ENCODE measurements at places on chromosomes 12 and 14.

GRCh38 chr12:131105736-131106348 lies 152.1 kb downstream of the ADGRD1 start:
- DNase-seq, result no peak

GRCh38 chr12:131902332-131903241 lies 8.2 kb downstream of the ULK1 start:
- DNase-seq, result no peak

DNA sequence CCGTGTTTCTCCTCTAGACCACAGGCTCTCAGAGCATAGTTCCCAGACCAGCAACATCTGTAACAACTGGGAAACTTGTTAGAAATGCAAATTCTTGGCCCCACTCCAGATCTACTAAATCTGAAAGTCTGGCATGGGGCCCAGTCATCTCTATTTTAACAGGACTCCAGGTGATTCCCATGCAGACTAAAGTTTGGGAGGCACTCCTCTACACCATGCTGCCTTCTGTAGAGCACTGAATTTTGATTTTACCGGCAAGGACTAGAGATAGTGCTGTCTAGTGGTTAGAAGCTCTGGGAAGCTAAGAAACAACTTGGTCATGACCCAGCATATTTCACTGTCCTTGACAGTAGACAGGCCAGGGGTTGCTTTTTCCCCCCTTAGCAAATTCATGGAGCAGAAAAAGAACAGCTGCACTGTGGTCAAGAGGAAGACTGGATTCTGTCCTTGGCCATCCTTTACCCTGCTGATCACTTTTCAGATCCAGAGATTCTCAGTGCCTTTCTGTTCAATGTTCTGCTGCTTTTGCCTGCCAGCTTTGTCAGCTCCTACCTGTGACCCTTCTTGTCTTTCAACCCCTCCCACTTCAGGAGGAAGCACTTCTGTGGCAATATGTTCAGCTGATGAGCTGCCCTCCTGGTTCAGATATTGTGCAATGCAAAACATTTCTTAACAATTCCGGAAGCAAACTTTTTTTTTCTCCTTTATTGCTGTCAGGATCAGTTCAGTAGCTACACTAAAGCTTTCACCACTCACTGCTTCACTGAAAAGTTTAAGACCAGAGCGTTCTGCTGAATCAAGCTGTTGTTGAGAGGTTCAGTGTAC lies 133.8 kb upstream of the NUDT4 start:
- no peak for DNase-seq

- DNase-seq, result no peak
These were observed 94.3 kb downstream of the RIMBP2 start for GRCh38 chr12:130621696-130622298.

DNA sequence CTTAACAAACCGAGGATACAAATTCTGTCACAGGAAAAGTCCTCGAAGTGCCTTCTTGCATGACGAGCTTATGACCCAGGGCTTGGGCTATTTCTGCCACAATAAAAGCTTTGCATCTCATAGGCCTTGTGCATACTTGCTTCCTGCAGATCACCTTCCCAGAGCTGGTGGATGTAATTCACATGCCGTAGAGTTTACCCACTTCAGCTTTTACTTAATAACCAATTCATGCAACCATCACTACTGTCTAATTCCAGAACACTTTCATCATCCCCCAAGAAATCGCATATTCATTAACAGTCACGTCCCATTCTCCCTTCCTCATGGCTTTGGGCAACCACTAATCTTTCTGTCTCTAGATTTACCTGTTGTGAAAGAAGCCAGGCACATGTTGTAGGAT lies 9.0 kb upstream of the BDKRB1 start:
- no peak for DNase-seq

DNA sequence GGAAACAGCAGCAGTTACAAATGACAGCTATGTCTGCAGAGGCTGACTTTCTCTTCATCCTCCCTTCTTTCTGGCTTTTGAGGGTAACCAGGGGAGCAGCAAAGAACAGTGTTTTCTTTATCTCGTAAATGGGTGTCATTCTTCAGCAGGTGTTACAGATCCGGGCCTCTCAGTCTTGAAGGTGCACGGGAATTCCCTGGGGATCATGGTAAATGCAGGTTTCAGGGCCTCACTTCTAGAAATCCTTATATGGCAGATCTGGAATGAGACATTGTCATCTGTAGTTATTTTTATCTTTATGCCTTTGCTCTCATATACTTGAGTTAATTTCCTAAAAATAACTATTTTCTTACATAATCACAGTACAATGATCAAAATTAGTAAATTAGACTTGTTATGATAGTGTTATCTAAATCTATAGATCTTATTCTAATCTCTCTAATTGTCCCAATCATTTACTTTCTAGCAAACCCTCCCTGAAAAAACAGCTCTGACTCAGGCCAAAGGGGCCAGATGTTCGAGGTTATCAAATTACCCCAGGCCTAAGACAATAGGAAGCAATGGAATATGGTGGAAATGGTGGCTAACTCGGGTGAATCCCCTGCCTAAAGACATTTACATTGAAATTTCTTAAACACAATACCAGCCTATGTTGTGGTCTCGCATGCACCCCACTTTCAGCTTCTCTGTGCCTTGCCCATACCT lies 145.0 kb downstream of the CAND1 start:
- DNase-seq, result no peak

DNA sequence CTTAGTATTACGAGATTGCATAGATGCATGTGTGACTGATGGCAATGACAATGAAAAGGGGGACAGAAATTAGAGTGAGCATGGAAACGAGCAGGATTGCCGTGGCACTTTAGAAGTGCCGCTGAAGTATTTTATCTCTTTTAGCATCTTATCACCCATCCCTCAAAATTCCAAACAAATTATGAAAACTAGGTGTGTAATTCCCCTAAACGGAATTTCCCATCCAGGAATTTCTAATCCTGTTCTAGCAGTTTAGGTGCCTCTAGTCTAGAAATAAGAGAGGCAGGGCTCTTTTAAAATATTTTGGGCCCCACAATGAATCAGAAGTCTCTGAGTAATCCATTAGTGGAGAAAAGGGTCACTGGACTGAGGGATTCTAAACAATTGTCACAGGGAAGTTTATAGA lies 947 bp downstream of the TMEM52B start:
- DNase-seq, result no peak

GRCh38 chr12:128056136-128056801 lies 210.7 kb upstream of the TMEM132C start:
- DNase-seq, result no peak

- no peak for DNase-seq
These were observed 93.8 kb upstream of the MDM1 start for GRCh38 chr12:68425998-68426397.

GRCh38 chr14:92348154-92348553 lies 25.2 kb downstream of the SLC24A4 start:
- DNase-seq, result no peak

GRCh38 chr14:68669603-68670358 lies 123.1 kb downstream of the ZFP36L1 start:
- no peak for DNase-seq
